ENCODE measurements at places on chromosomes 2 and 18.

- DNase-seq: no peak
Measured at GRCh38 chr18:22985250-22985649, 52.1 kb downstream of the RBBP8 start.

- no peak for DNase-seq
Measured at GRCh38 chr2:70258532-70258875, 567 bp downstream of the PCYOX1 start.

DNA sequence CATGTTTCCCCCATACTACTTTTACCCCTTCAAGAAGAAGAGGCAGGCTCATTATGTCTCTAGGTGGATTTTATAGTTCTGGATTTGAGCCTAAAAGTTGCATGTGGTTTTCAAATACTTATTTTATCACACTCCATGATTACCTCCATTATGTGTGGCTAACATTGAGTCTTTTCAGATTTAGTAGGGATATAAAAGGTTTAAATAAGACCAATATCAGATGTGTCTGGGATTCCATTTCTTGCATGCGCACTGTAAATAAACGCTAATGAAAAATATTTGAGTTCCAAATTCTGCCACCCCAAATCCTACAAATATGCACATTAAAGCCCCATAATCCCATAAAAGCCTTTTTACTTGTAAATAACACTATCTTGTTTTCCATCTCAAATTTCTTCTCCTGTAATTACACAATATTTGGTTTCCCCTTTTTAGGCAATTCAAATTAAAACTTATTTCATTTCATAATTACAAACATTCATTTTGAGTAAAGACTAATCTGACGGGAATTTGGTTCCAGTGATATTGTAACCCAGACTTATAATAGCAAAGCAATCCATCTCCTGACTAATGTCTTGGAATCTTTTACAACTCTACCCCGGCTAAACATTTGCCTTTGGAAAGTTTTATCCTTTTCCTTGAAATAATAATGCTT is 600.0 kb downstream of the SLC4A3 start:
- no peak for DNase-seq

DNA sequence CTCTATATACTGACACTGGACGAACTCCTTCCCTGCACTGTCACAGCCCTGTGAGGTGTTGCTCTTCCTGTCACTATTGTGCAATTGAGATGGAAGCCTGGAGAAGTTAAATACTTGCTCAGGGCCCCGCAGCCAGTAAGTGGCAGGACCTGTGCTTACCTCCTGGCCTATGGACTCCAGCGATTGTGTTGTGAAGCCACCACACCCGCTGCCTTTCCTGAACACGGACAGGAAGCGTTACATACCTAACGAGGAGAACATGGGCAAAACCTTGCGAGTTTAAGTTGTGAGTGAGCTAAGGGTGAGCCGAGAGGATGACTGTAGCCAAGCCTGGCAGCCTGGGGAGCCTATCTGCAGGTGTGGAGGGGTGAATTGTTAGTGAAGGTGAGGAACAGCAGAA is 26.1 kb downstream of the RAB31 start:
- DNase-seq: no peak

DNA sequence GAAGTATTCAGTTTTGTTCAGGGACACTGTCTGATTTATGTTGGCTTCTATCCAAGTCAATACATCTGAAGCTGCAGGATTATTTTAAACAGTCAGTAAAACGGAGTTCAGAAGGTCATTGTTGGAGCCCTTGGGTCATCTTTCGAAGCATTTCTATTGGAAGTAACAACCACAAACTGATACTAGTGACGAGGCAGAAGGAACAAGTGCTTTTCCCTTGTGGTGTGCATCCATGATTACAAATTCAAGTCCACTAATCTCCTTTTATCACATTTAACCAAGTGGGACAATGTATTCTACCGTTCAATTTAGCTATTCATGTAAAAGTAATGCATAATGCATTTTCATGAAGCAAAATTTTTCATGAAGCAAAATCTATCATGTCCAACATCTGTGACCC is 76.9 kb downstream of the CD226 start:
- no peak for DNase-seq

- DNase-seq: no peak
Measured at GRCh38 chr2:40370007-40370395, 81.9 kb downstream of the SLC8A1 start.

GRCh38 chr2:144411473-144411872 is 108.4 kb downstream of the ZEB2 start:
- DNase-seq: no peak

DNA sequence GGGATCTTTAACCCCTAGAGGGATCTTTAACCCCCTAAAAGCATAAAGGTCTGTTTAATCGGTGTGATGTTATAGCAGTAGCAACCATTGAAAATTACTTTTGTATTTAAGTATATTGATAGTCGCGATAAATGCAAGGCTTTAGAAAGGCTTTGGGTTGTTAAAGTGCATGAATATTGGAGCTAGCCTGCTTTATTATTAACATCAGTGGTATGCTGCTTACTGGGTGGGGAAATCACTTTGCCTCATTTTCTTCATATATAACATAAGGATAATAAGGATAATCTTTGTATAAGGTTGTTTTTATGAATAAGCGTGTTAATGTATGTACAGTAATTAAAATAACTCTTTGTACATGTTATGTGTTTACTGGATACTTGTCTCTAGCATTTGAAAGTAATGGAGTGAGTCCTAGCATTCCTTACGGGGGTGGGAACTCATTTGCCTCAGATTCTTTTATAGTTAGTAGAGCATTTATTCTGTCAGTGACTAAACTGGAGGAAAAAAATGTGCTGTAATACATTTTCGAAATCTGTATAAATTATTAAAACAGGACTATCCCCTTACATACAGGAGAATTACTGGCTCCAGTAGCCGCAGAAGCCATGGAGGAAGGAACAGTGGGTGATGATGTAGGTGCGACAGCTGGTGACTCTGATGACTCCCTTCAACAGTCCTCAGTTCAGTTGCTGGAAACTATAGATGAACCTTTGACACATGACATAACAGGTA is 122.2 kb downstream of the BIRC6 start:
- DNase-seq: no peak

GRCh38 chr2:98632351-98632750 is 24.0 kb downstream of the UNC50 start:
- DNase-seq: no peak

DNA sequence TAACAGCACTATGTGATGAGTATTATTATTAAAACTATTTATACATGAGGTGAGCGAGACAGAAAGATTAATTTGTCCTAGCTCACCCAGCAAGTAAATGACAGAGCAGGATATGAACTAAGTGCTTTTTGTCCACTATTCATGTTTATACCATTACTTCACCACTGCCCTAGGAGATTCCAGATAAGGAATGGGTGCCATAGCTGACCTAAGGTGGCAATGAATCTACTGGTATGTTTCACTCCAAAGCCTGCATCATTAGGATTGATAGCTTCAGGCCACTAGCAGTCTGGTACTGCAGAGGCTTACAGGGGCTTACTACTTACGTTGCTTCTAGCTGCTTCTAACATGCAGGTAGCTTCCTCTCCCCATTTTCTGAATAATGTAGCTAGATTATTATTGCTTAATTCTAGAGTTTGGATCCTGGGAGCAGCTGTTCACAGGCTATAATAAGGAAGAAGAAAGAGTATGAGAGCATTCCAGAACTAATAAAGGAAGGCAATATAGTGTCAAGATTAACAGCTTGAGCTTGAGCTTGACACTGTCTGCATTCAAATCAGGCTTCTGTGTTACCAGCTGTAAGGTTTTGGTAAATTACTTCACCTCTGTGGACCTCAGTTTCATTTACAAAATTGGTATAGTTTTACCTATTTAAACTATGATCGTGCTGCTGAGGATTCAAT is 153.7 kb downstream of the GALNT3 start:
- no peak for DNase-seq

DNA sequence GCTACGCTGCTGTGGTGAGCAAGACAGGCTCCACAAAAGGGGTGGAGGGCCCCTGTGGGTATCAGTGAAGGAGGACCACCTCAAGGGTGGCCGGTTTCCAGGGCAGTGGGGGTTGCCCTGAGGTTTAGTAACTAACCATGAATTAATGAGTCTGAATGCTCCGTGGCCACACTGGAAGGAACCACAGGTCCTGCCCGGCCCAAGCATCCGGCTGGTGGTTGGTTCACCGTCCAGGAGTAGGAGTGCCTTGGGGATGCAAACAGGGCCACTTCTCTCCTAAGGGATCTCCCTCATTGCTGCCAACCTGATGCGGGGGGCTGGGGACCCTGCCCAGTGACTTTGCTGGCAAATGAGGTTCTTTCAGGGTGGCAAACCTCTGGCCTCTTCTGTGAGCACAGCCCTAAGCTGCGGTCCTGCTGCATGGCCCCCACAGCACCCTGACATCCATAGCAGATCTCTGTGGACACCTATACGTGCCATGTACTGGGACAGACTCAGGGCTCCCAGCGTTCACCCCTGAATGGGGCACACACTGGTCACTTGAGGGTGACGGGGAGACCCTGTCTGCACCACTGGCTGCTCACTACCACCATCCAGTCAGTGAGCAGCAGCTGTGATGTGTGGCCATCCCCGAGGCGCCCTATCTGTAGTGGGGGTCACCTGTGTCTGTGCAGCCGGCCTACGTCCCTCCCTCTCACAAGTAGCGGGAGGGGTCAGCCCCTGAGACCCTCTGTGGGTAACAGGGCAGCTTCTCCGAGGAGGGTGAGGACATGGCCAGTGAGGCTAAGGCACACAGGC is 41.6 kb downstream of the HS6ST1 start:
- DNase-seq: no peak

DNA sequence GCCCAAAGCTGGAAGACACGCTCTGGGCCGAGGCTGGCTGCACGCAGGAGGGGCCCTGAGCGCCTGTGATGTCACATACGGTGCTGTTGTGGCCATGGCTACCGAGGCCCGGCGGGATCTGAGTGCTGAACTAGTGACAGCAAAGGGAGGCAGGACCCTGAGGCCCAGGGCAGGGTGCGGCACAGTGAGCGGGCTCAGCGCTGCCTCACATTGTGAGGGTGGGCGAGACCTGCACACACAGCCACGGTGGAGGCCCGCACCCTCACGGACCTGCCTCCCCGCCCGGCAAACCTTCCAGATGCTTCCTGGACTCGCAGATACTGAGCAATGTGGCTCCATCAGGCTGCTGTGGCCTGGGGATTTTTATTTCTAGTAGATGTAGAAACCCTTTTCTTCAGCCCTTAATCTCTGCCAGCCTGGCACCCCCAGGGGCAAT is 133.8 kb upstream of the CTDP1 start:
- DNase-seq: no peak

GRCh38 chr2:171958475-171958874 is 36.2 kb downstream of the HAT1 start:
- no peak for DNase-seq

DNA sequence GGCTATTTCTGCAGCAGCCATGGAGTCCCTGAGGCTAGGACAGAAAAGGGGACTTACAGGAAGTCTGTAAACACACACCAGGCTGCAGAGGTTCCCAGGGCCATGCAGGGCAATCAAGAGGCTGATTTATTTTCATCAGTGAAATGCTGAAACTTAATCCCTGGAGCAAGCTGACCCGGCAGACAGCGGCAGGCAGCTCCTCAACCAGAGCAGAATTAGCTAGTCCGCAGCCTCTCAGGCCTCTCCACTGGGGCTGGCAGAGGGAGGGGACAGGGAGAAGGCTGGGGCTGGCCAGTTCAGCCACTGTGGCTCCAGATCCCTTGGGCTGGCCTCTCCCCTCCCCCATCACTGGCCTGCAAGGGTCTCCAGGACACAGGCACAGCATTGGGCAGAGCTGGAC is 136.3 kb downstream of the TNS1 start:
- DNase-seq: no peak

DNA sequence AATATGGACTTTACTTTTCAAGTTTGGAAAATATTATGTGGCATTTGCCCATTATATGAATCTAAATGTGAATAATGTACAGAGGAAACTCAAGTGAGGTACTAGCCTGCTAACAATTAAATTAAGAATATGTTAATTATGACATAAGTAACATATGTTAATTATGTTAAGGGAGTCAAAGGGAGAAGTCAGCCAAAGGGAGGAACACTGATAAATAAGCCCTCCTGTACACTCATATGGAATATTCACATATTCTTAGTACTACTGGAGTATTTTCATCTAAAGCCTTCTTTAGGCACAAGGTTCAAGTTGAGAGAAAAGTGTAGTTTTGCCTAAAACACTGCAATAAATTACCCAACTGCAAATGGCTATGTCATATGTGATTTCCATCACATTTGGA is 30.1 kb downstream of the ITGB6 start:
- DNase-seq: no peak

GRCh38 chr2:216657086-216657855 is 24.1 kb downstream of the IGFBP2 start:
- DNase-seq: no peak

DNA sequence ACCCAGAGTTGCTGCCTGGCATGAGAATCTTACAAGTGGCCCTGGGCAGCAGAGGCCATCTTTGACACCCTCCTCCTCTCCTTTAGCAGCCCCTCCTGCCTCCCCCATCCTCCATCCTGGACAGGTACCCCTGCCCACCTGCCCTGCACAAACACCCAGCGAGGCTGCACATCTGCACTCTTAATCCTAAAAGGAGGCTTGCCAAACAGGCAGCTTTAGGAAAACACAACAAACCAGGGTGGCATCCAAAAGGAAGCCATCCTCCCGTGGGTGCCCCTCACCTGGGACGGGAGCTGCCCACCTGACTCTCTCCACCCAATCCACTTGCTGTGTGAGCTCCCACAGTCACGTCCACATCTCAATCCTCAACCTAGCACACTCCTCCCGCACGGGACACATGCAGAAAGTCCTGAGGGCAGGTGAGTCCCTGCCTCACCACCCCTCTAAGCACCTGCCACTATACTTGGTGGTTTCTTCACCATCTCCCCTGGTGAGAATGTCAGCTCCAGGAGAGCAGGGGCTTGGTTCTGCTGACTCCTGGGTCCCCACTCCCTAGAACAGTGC is 5.8 kb downstream of the BIN1 start:
- DNase-seq: no peak

DNA sequence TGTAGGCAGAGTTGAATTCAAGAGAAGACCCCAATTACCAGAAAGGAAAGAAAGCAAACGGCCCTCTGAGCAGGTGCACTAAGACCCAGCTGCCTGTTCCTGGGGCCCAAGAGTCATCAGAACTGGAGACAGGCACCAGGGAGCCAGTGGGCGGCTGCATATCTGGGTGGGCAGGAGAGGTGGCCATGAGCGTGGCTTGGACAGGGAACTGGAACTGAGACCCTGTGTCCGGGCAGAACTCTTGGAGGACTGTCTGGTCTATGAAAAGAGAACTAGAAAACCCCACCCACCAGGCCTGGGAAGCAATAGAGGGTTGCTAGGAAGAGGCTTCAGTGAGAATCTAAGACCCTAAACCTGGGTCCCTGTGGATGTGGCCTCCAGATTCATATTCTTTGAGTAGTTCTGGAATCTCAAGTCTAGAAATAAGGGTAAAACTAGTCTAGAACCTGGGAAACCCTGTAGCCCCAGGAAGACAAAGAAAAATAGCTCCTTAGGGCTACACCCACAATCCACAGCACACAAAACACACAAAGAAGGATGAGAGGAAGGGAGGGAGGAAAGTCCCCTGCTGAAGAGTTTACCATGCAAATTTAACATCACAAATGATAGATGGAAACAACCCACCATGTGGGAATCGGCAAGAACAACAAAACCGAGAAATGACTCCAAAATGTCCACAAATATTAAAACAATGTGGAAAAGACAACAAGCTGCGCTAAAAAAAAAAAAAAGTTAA is 147.0 kb downstream of the HDAC4 start:
- DNase-seq: no peak

GRCh38 chr2:148642891-148643416 is 1.6 kb upstream of the EPC2 start:
- DNase-seq: no peak
